NCI-H1930 (cell line): ENCODE measurements at places on chromosomes 1 and 21.

GRCh38 chr1:156055281-156056048 is 883 bp downstream of the LAMTOR2 start:
- DNase-seq, result no peak

GRCh38 chr1:216705676-216706075 is 17.6 kb downstream of the ESRRG start:
- DNase-seq, result peak; percentile 7

- DNase-seq, result no peak
These were observed 18.7 kb upstream of the RGSL1 start for GRCh38 chr1:182431278-182431677.

DNA sequence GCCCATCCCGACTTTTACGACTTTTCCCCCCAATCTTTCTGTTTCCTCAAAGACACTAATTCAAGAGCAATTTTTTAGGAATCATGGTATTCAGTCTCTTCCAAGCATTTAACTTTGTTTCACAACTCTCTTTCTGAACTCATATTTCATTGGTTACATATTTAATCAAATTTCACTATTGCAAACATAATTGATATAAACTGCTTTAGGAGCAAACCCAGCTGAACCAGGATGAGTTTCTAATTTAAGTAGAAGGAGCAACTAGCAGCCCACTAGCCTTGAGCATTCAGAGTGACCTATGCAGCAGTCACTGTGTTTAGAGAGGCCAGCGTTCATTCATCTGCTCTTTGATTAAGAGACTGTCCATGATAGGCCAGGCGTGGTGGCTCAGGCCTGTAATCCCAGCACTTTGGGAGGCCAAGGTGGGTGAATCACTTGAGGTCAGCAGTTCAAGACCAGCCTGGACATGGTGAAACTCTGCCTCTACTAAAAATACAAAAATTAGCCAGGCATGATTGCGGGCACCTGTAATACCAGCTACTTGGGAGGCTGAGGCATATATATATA is 1.8 kb downstream of the CELA2B start:
- DNase-seq, result no peak

DNA sequence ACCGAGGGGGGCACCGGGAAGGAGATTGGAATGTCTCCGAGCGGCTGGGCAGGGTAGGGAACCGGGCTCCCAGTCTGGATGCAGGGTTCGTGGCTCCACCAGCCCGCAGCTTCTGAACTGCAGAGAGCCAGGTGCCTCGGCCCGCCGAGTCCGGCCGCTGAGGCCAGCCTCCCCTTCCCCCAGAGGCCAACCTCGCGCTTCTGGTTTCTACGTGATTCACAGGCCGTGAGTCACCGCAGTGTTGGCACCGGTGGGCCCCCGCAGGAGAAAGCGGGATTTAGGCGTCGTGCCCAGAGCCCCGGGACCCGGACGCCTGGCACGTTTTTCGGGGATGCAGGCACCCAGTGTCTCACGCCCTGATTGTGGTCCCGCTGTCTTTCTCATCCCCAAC is 458 bp downstream of the CRABP2 start:
- DNase-seq, result no peak

GRCh38 chr1:2180297-2181245 is 14.0 kb downstream of the FAAP20 start:
- DNase-seq, result no peak

DNA sequence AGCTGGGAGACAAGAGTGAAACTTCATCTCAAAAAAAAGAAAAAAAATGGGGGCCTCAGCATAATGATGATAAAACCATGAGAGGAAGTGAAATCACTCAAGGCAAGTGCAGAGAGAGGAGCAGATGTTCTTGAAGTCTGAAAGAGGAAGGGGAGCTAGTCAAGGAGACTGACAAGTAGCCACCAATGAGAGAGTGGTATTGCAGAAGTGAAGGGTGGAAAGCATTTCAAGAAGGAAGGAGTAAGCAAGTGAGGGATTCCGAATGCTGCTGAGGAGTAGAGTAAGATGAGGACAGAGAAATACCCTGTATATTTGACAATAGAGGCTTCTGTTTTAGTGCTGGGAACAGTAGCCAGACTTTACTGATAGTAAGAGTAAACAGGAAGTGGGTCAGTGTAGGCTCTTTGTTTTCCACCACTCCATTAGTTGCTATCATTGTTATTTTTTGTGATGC is 2.9 kb downstream of the TATDN3 start:
- no peak for DNase-seq

GRCh38 chr1:180157576-180158057 is 2.9 kb downstream of the QSOX1 start:
- peak; percentile 43 for DNase-seq

GRCh38 chr1:94677714-94678113 is 136.2 kb upstream of the F3 start:
- DNase-seq, result no peak

GRCh38 chr1:220239213-220239612 is 33.0 kb downstream of the RAB3GAP2 start:
- DNase-seq, result no peak

DNA sequence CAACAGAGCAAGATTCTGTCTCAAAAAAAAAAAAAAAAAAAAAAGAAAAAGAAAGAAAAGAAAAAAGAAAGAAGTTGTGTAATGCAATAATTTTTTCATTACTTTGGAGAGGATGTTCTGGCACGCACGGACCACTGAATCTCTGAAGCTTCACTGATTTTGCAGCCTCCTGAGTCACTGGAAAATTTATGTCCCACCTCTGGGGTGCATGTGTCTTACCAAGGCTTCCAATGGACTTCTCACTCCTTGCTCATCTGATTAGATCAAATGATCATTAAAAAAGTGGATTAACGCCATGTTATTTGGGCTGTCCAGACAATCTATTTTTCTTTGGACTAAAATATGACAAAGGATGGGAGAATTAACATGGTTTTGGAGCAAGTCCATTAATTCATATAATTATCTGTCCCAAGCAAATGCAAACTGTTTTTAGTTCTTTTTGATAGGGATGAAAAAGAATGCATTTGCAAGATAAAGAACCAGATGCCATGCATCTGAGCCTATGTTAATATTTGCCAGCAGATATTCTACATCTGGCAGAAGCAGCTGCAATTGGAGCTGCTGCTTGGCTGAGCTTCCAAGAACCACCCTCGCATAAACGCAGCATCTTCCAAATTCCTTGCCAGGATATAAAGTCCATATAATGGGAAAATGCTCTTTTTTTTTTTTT is 10.1 kb upstream of the MAP1LC3C start:
- DNase-seq, result no peak

GRCh38 chr1:183239793-183240525 is 53.9 kb downstream of the LAMC2 start:
- DNase-seq, result no peak

DNA sequence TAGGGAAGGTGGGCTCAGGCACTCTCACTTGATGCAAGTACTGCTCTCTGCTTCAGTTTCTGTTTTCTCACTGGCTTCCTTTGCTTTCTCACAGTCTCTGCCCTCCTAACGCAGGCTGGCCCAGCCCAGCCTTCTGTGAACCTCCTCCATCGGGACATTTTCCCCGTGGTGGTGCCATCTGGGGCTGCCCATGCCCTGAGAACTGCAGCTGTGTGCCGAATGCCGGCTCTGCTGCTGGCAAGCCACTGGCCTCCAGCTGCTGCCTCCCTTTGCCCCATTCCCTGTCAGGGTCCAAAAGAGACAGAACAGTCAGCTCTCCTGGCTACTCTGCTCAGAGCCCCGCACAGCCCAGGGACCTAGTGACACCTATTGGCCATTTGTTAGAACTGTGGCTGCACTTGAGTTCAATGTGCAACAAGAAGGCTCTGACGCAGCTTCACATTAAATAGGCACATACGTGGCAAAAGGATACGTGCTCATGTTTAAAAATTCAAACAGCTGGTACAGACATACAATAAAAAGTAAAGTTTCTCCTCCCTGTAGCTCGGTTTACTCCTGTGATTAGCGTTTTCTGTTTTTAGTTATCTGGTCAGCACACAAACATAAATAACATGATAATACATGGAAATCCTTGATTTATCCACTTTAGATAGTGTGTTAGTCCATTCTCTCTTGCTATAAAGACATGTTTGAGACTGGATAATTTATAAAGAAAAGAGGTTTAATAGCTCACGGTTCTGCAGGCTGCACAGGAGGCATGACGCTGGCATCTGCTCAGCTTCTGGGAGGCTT is 46.6 kb downstream of the FCRL5 start:
- DNase-seq, result no peak
